CD4-positive, CD25-positive, alpha-beta regulatory T cell (primary cell): ENCODE measurements at places on chromosomes 2 and 18. TPM values are rescaled to one million over a fixed set of nuclear protein-coding genes. Genes with fewer than 3 reads are reported as not detected.

Gene KIF5C
- 7.7 TPM for total RNA-seq

Gene UGT1A4
- total RNA-seq: not detected

Gene BOK
- not detected for total RNA-seq

Gene NBEAL1
- 18.3 TPM for total RNA-seq

Gene C18orf63
- total RNA-seq: not detected

Gene GRHL1
- 1.8 TPM for total RNA-seq

Gene TMEM150A
- 4.9 TPM for total RNA-seq

Gene HNMT
- not detected for total RNA-seq

Gene TRAF3IP1
- total RNA-seq: 9.9 TPM

Gene PIEZO2
- not detected for total RNA-seq

Gene IL36G
- not detected for total RNA-seq

Gene FLACC1
- total RNA-seq: 7.0 TPM

Gene SP140
- total RNA-seq: 100 TPM

Gene EFHD1
- total RNA-seq: 1.3 TPM

Gene CNDP1
- 0.15 TPM for total RNA-seq

Gene ACTR3
- total RNA-seq: 328 TPM

Gene METTL4
- 23.3 TPM for total RNA-seq

Gene RAD51AP2
- total RNA-seq: not detected

Gene MPHOSPH10
- total RNA-seq: 28.3 TPM

Gene IL1RN
- not detected for total RNA-seq

Gene CNNM4
- total RNA-seq: 11.2 TPM

Gene SERPINB13
- not detected for total RNA-seq

Gene UGT1A10
- total RNA-seq: not detected

Gene APOB
- not detected for total RNA-seq

Gene GALM
- 46.8 TPM for total RNA-seq

Gene HOXD10
- total RNA-seq: not detected

Gene CWC22
- 19.3 TPM for total RNA-seq

Gene FSHR
- total RNA-seq: not detected

Gene RAB27B
- total RNA-seq: 8.5 TPM

Gene MAP2
- not detected for total RNA-seq

Gene ZNF407
- 34.0 TPM for total RNA-seq

Gene LCT
- total RNA-seq: not detected

Gene LRATD1
- not detected for total RNA-seq

Gene TRABD2A
- total RNA-seq: 48.8 TPM

Gene ESPNL
- not detected for total RNA-seq

Gene GULP1
- total RNA-seq: not detected

Gene COL5A2
- 0.22 TPM for total RNA-seq

Gene UGT1A6
- not detected for total RNA-seq

Gene RGPD6
- total RNA-seq: 110 TPM

Gene NT5C1B
- not detected for total RNA-seq

Gene EGR4
- total RNA-seq: 0.69 TPM

Gene CDH7
- not detected for total RNA-seq
